ENCODE measurements at places on chromosomes 16 and 17.
A peak's percentile ranks its signal among the peaks of the same experiment; 100 is the strongest.

DNA sequence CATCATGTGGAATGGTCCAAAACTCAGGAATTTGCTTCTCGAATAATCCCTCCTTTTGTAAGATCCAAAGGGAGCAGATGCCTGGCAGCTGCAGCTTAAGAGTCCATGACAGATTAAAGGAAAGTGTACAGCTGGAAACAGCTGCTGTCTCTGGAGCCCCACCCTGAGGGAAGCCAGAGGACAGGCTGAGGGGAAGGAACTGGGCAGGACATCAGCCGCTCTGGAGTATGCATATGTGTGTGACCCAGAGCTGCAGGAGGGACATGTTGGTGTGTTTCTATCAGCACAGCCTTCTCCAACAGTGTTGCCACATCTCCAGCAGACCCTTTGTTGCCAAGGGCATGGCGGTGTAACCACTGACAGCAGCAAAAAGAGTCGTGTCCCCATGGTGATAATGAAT, 46.2 kb downstream of the CYB561 start:
- no peak for DNase-seq

- DNase-seq = no peak
These were observed 42.7 kb downstream of the SOCS3 start for GRCh38 chr17:78316867-78317789.

- DNase-seq = no peak
These were observed 15.0 kb upstream of the TMEM101 start for GRCh38 chr17:44029736-44030135.

DNA sequence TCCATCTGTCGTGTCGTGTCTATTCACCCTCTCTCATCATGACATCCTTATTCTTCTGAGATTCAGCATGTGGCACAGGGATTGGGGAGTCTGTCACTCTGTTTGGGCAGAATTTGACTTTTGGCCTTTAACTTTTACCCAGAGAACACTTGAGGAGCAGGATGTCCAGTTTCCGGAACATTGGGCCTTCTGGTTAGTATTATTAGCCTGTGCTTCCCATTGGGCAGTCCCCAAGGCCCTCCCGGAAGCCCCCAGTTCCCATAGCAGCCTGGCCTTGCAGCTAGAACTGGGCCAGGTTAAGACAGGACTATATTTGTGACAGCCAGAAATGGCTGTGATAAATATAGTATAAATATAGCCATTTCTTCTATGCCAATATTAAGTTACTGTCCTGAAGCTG, 9.6 kb downstream of the SCN4A start:
- no peak for DNase-seq

DNA sequence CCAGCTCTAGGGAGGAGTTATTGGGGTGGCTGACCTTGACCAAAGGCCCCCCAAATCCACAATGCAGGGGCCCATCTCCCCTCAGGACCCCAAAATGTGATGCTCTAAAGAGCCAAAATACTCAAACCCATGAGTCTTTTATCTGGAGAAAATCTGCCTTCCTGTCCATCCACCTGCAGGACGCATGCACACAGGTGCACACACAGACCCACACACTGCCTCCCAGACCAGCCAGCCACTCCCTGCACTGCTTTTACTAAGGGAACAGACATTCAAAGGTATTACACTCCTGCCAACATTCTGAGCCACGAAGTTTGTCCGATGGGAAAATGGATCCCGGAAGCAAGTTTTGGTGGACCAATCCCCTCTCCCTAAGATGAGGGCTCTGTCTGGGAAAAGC, 76.1 kb upstream of the CDH5 start:
- DNase-seq = no peak

DNA sequence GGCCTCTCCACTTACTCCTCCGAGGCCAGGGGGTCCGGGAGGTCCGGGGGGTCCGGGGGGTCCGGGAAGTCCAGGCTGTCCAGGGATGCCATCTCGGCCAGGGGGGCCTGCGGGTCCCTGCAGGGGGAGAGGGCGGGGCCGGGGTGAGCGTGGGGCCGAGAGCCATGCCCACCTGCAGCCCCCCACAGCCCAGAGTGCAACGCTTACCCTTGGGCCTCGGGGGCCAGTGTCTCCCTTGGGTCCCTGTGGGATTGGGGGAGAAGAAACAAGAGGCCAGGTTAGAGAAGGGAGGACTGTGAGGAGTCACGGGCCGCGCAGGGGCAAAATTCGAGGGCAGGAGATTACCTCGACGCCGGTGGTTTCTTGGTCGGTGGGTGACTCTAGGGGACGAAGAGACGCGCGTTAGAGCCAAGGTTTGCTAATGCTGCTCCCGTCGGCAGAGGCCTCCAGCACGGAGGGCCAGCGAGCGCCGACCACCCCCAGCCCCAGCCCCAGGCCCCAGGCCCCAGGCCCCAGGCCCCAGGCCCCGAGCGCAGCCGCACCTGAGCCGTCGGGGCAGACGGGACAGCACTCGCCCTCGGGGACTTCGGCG, 2.1 kb downstream of the COL1A1 start:
- DNase-seq = no peak

DNA sequence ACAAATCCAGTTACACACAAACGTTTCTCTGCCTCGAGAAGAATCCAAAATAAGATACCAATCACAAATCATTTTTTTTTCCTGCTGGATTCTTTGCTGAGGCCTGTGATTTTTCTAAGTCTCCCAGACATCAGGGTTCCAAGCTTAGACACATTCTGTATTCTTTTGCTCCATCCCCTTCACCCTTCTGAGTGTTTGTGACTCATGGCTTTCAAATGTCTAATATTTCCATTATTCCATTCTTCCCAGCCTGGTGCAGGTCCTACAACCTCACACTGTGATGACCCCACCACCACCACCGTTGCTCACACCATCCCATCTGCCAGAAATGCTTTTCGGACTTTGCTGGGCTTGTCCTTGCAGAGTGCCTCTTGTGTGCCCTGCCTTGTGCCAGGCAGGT, 480.1 kb downstream of the SOX9 start:
- DNase-seq = no peak

DNA sequence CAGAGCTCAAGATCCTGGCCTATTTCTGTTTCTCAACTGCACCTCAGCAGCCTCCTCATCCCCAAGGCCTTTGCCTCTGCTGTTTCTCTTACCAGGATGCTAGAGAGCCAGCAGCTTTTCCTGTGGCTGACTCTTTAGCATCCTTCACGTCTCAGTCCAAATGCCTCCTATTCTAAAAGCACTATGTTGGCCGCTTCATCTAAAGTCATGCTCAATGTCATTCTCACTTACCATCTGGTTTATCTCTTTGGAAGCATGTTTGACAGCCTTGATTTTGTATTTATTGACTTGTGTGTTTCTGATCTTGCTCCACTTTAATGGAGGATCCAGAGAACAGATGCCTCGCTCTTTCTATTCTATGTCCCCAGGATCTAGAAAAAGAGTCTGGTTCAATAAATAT, 351.8 kb upstream of the CDH11 start:
- DNase-seq = no peak

GRCh38 chr16:79185711-79186110, 414.8 kb downstream of the MAF start:
- DNase-seq = no peak

GRCh38 chr16:57735755-57736418, at the start of gene KATNB1:
Gene KATNB1 (plus strand): TSS chr16:57735770. CDS start chr16:57737244, 1,474 bp downstream.
- DNase-seq = no peak

DNA sequence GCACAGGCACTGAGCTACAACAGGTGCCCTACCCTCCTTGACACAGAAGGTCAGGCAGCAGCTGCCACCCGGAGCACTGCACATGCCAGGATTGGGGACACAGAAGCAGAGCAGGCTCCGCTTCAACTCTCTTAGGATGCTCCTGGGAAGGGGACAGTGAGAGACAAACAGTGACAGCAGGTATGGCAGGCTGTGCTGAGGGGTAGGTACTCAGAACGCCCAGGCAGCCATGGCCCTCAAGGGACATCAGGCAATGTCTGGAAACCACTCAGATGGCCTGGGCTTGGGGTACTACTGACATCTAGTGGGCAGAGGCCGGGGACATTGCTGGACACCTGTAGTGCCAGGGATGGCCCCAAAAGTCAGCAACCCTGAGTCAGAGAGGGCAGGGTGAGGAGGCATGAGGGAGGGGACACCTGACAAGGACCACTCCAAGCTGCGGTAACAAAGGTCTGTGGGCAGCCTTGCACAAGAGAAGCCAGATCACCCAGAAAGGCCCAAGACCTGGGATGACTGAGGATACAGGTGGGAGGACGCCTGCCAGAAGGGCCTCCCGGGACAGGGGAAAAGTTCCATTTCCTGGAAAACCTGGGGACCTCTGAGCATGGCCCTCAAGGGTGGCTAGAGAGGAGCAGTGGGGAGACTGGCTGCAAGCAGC, 21.2 kb downstream of the PEMT start:
- no peak for DNase-seq

DNA sequence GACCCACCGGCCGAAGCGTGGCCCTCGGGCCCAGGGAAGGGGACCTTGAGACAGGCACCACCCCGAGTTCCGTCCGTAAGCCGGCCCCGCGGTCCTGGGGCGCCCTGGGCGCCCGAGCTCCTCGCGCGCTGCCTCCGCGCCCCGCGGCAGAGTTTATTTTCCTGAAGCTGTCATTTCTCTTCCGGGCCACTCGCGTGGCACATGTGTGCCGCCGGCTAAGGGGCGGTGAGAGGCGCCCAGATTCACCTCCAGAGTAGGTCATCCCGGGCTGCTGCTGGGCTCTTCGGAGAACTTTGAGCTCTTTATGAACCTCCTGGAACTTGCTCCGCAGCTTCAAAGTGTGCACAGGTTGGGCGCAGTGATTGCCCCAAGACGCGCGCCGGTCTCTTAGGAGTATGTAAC, 489 bp downstream of the ZC3H18 start:
- peak; percentile 23 for DNase-seq

DNA sequence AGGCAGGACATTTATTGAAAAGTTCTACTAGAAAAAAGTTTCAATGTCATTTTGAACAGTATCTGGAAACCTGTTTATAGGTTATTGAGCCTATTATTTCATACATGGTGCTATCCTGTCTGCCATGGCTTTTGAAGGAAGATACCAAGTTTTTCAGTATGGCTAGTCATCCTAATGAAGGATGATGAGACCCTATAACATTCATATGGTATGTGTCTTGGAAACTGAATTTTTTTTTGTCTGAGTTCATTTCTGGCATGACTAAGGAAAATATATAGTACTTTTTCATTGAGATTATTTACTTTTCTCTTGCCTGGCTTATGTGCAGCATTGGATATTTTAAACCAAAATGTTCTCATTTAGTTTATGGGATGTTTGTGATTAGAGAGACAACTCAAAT, 30.2 kb downstream of the CLTC start:
- no peak for DNase-seq

DNA sequence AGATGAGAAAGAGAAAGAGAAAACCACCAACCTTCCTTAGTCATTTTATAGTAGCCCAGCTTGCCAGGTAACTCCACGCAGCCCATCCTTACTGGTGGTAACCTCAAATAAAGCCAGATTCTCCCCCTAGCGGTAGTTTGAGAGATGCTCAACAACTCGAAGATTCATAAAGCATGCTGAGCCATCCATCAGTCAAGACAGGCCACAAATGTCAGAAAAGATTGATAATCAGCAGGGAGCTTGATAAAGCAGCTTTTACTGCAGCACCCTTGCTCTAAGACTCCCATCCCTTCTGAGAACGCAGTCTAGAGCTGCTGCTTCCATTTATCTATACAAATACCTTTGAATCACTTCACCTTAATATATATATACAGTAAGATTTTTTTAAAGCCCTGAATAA, 451.5 kb upstream of the HSBP1 start:
- DNase-seq = no peak

- DNase-seq = no peak
These were observed 28.3 kb downstream of the NLRC3 start for GRCh38 chr16:3548859-3549258.

GRCh38 chr16:35565626-35566025, 2106.2 kb downstream of the TP53TG3F start:
- DNase-seq = no peak

DNA sequence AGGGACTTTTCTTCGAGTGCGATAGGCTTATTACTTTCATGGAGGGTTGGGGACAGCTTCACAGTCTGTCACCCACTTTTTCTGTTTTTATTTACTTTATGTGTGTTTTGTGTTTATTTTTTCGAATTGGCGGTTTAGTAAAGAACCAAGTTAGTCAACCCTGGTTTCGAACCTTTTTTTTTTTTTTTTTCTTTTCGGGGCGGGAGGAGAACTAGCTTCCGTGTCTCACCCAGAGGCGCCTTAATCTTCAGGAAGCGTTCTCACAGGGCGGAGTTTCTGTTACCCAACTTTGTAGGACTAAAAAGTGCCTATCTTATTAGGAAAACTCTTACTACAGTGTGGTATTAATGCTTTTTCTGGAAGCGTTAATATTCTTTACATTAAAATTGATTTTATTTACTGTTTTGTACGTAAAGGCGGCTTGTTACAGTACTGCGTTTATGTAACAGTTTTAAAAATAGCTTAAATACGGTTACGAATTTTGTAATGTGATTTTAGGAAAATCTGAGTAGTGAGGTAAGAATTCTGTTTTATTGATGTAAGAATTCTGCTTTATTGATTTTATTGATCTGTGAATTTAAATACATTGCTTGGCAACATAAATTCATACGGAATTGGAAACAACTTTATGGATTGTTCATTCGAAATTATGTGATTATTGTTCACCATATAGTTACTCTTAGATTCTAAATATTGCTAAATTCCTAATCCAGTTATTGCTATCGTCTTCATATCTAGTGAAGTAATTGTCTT, 885 bp downstream of the ZNF207 start:
- peak; percentile 34 for DNase-seq

DNA sequence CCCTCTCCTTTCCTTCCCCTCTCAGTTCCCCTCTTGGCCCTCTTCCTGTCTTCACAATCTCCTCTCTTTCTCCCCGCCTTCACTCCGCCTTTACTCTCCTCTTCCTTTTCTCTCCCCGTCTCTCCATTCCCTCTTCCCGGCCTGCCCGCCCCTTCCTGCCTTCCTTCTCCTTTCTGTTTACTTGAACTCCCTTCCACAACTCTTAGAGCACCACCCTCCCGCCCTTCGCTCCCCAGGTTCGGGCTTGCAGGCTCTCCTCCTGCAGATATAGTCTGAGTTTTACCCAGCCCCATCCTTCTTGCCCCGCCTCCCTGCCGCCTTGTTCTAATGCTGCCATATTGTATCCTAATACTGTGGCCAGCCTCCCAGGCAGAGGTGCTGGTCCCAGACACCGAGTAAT, 201.5 kb upstream of the N4BP1 start:
- DNase-seq = no peak

GRCh38 chr16:11168386-11169051, 87.5 kb downstream of the SOCS1 start:
- DNase-seq = no peak

DNA sequence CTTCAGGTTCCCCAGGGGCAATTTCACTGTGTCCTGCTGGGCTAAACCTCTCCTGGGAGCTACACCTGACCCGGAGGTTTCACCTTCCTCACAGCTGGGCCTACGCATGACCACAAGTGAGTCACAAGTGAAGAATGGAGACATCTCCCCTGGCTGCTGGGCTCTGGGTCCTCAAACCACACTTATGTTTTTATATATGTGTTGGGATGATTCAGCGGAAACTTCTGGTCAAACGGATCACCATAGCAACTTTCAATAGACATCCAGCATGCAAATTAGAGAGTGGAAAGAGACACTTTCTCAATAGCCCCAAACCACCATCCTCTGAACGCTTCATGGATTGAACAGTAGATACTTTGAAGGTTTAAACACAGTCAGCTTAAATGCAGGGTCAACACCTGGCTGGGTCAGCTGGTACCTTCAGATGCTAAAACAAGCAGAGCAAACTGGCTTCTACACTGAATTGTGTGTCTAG, 28.0 kb upstream of the MAF start:
- DNase-seq = no peak
